ENCODE measurements at places on chromosomes 7 and 10. TPM values are rescaled to one million over a fixed set of nuclear protein-coding genes. Genes with fewer than 3 reads are reported as not detected.

CFAP43 gene
- 0.52 TPM for total RNA-seq

IDI1 gene
- total RNA-seq: 40.5 TPM

ZNF425 gene
- 2.2 TPM for total RNA-seq

LIPM gene
- not detected for total RNA-seq

PLXNA4 gene
- 0.66 TPM for total RNA-seq

SFMBT2 gene
- total RNA-seq: 9.7 TPM

PRLHR gene
- total RNA-seq: 0.05 TPM

HMX3 gene
- not detected for total RNA-seq

PNPLA8 gene
- total RNA-seq: 32.1 TPM

PVRIG gene
- total RNA-seq: 52.3 TPM

HTRA1 gene
- total RNA-seq: 12.0 TPM

MICU1 gene
- 21.2 TPM for total RNA-seq

NCF1 gene
- total RNA-seq: 5.7 TPM

ITIH5 gene
- 1.2 TPM for total RNA-seq

GNGT1 gene
- total RNA-seq: 0.76 TPM

NRG3 gene
- not detected for total RNA-seq

STARD3NL gene
- 34.0 TPM for total RNA-seq

ELFN1 gene
- 2.6 TPM for total RNA-seq

SPDYE8 gene
- total RNA-seq: not detected

Data from thymus (tissue), 14 donors.